Epithelial cell of esophagus (primary cell): ENCODE measurements at places on chromosomes 7 and 10.

- peak; percentile 84 for DNase-seq
These were observed 149.1 kb upstream of the PRKCQ start for GRCh38 chr10:6729071-6729774.

- no peak for DNase-seq
These were observed 31.2 kb upstream of the SFTPD start for GRCh38 chr10:79979976-79980687.

- DNase-seq: no peak
These were observed 90.4 kb downstream of the ZMIZ1 start for GRCh38 chr10:79159141-79159651.

DNA sequence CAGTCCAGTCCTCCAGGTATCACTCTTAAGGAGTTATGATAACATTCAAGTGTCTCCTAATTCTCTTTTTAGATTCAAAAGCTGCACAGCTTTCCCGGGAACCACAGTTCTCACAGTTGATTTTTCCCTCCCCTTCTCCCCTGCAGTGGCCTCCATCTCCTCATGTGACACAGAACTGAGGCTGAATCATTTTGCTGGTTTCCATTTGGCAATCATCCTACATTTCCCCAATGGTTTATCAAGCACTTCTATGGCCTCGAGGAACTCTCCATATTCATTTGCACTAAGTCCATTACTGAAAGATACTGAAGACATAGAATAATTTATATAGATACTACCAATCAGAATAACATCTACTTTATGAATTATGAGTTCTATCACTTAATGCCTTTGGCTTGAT is 484.9 kb downstream of the GPAM start:
- no peak for DNase-seq
